ENCODE measurements at places on chromosomes 5 and 9.
A peak's percentile ranks its signal among the peaks of the same experiment; 100 is the strongest.

- DNase-seq = no peak
Observed at GRCh38 chr5:26981750-26982149, 56.6 kb downstream of the CDH9 start.

DNA sequence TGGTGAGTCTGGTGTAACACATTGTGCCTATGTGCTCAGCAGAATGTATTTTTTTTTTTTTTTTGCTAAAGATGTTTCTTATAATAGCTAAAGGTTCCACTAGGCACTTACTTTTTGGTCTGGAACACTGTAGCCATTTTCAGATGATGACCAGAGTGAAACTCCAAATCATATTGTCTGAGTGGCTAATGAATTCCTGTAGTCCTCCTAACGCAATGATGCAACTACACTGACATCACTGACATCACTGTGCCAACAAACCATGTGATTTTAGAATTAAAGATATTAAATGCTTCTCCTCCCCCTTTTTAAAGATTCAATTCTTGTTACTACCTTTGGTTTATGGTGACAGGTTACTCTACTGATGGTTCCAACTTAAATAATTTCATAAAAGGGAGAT, 28.8 kb downstream of the JAKMIP2 start:
- no peak for DNase-seq

DNA sequence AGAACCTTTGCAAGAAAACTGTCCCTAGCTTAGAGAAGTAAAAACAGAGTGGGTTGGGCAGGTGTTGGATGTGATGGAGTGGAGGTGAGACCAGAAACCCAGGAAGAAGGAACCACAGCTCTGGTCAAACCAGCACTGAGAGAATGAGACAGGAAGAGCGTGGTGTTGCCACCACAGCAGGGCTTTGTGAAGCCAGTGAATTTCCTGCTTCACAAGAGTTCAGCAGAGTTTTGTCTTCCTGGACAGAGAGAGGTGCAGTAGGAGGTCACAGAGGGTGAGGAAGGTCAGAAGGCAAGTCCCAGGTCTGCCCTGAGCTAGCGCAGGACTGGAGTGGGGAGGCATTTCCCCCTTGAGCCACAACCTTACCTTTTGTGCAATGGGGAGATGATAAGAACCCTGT, 2306.2 kb upstream of the ACO1 start:
- DNase-seq = no peak

- DNase-seq = peak; percentile 42
Observed at GRCh38 chr9:113056191-113057106, at the start of gene ZFP37. Gene ZFP37 (minus strand): TSS chr9:113056724. CDS start chr9:113056688, 36 bp downstream.
